ENCODE measurements at places on chromosomes 12 and 14.

DNA sequence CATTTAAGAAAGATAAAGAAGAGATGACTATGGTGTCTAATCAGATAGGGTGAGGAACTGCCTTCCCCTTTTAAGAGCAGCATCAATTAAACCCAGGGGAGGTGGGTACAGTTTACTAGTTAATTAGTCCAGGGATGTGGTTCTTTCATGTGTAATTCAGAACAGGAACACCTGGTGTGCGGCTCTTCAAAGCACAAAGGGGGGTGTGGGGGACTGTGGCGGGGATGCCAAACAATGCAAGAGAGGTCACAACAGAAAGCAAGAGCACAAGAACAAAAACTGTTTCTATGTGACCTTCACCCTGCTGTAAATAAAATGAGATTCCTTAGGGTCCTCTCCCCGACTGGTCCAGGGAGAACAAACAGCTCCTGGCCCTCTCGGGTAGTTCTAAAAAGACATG lies 183.9 kb upstream of the SOX5 start:
- no peak for DNase-seq

DNA sequence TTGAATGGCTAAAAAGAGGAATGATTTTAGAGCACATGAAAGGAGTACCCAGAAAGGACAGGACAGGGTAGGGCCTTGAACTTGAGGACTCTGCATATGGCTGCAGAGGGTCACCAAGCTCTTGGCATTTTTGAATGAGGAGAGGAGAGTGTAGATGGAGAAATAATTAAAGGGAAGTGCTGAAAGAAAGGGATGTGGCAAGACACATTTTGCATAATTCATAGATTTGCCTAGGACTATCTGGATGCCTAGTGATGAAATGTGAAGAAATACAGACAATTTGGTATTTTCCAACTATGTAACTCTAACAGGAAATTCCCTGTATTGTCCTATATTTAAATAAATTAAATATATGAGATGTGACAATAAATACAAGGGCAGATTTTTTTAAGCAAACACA lies 27.5 kb upstream of the MDM1 start:
- no peak for DNase-seq

DNA sequence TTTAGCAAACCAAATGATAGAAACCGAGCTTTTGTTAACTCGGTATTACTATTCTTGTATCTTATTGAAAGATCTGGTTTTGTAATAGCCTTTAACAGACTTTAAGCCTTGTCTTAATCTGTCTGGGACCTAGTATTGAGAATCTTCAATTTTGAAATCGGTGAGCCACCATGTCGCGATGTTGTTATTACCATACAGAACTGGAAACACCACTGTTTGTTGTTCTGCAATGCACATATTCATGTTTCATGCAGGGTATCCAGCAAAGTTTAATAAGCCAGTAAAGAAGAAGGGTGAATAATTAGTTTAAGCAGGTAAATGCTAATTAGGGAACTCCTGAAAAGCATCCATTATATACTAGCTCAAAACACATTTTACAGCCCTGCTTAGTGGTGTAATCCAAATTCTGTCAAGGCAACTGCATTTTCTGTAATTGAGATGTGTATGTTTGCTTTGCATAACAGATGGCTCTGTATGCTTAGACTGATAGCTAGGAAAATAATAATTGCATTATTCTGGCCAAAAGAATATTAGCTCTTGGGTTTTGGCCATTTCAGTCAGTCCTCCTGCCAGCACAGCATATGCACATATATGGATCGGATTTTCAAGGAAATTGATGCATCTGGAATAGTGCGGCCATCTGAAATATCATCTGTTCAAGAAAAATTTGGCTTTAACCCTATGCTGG lies 389.2 kb downstream of the EGLN3 start:
- DNase-seq = peak; percentile 67

- peak; percentile 57 for DNase-seq
Measured at GRCh38 chr14:70045844-70046535, 142.8 kb downstream of the SLC8A3 start.

DNA sequence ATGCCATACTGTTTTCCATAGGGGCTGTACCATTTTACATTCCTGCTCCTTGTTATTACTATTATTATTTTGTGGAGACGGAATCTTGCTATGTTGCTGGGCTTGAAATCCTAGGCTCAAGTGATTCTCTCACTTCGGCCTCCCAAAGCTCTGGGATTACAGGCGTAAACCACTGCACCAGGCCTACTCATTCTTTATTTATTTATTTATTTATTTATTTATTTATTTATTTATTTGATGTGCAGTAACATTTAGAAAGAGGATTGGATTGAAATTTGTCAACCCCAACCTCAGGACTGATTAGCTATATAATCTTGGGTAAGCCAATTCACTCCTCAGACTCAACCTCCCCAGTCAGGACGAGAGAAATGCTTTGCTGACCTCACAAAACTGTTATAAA lies 107.9 kb downstream of the VEZT start:
- no peak for DNase-seq

- no peak for DNase-seq
Measured at GRCh38 chr12:69512820-69513219, 42.6 kb downstream of the FRS2 start.

DNA sequence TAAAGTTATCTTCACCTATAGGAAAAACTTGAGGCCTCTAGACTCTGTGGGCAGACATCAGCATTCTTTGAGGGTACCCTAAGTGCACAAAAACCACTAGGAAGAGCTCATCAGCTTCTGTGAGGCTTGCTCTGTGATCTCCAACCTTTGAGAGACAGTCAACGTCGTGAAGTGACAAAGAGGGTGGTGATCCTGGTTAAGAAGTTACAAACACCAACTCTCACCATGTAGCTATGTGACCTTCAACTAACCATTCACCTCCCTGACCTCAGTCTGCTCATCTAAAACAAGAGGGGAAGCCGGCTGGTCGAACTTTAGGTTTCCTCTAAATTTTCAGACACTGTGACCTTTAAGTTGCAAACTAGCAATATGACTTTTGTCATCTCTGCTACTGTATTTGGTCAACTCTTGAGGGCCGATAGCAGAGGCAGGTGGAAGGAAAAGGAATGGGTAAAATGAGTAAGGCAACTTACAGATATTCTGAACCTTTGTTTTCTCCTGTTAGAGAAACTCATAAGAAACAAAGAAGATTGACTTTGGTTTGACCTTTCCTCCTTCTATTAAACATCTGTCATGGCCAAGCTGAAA lies 103.2 kb upstream of the PARP11 start:
- no peak for DNase-seq

GRCh38 chr14:43410631-43411030 lies 1096.5 kb downstream of the FSCB start:
- no peak for DNase-seq

GRCh38 chr12:49928471-49928870 lies 22.1 kb upstream of the AQP2 start:
- no peak for DNase-seq

DNA sequence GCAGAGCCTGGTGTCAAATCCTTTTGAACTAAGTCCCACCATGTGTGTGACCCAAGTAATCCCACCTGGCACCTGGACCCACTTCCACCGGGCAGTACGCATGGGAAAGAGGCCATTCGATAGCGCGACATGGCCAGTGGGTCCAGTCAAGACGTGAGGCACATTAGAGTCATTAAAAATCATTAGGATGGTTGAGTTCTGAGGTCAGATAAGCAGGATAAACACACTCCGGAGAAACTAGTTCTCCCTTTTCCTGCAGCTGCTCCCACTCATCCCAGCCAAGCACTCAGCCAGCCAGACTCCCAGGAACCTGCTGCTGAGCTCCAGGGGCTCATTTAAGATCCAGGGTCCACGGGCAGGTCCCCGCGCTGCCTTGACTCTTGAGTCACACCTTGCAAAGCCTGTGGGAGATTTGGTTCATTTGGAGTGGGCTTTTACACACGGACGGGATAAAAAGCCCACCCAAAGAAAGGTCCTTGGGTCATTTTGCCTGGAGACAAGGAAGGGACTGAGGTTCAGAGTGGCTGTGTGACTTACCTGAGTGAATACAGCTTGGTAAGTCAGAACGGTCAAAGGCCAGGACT lies 313.9 kb downstream of the BCL11B start:
- no peak for DNase-seq

- no peak for DNase-seq
Measured at GRCh38 chr14:98926146-98926545, 345.9 kb downstream of the BCL11B start.

- DNase-seq = no peak
Measured at GRCh38 chr14:103401223-103402214, 16.3 kb downstream of the MARK3 start.

GRCh38 chr14:105309371-105309770 lies 5.2 kb upstream of the PACS2 start:
- DNase-seq = no peak

DNA sequence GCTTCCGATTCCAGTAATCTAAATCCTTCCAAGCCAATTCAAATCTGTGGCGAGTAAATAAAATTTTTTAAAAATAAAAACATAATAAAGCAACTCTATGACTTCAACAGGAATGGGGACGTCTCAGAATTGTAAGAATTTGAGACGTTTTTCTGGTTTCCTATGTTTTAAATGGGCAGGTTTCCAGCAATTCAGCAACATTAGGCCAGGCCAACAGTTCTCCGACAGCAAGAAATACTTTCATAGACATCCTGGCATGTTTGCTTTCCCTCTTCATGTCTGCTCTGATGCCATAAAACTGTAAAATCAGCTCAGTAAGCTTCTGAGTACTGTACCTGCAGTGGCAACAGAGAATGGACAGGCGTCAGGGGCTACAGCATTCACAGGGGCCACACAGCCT lies 35.8 kb upstream of the DICER1 start:
- no peak for DNase-seq

DNA sequence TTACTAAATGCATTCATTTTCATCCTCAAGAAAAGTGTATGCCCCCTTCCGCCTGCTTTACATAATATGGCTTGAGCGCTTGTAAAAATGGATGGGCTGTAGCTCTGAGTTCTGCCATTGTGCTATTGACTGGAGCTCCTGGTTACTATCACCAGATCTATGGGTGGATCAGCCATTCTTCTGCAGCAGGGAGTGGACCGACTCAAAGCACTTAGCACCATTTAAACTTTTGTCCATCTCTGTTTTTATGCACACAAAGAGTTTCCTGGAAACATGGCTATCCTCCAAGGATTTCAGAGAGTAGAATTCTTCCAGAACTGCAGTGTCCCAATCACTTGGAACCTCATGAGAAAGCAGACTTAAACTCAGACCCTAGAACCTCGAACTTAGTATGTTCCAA lies 4.5 kb upstream of the NUMB start:
- DNase-seq = no peak
